ENCODE measurements at places on chromosomes 2 and 18.

GRCh38 chr18:22278798-22279197 is 109.4 kb downstream of the GATA6 start:
- DNase-seq = no peak

- no peak for DNase-seq
These were observed 960 bp upstream of the APOB start for GRCh38 chr2:21044694-21045371.

GRCh38 chr2:25473131-25473530 is 131.4 kb upstream of the DNMT3A start:
- DNase-seq = no peak

- DNase-seq = no peak
These were observed 62.8 kb downstream of the BOD1L2 start for GRCh38 chr18:57209713-57210106.

All from NCI-H1417 treated with DMSO at 0.1 percent for 48 hours (cell line).